ENCODE measurements at places on chromosomes 13 and 19.

- no peak for DNase-seq
Observed at GRCh38 chr13:79910875-79911540, 429.9 kb downstream of the SPRY2 start.

- DNase-seq = no peak
Observed at GRCh38 chr13:61144834-61145593, 270.6 kb downstream of the PCDH20 start.

GRCh38 chr13:29448174-29448573, 147.3 kb downstream of the SLC7A1 start:
- DNase-seq = no peak

DNA sequence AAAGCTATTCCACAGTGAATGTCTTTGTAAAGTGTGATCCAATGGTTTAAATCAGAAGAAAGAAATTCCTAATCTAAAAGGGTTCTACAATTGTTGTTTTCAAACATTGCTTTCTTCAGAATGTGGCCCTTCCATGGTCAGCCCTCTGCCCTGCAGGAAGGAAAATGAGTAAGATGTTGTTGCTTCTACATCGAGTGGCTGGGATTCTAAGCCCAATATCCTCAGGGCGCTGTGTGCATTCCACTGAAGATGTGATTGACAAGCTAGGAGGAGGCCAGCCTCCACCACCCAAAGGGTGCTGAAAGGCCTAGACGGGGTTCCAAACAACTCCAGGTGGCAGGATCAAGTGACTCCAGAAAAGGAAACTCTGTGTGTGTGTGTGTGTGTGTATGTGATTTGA, 316.9 kb upstream of the TSHZ3 start:
- DNase-seq = no peak

GRCh38 chr13:111479412-111479811, 159.0 kb downstream of the TEX29 start:
- DNase-seq = no peak

DNA sequence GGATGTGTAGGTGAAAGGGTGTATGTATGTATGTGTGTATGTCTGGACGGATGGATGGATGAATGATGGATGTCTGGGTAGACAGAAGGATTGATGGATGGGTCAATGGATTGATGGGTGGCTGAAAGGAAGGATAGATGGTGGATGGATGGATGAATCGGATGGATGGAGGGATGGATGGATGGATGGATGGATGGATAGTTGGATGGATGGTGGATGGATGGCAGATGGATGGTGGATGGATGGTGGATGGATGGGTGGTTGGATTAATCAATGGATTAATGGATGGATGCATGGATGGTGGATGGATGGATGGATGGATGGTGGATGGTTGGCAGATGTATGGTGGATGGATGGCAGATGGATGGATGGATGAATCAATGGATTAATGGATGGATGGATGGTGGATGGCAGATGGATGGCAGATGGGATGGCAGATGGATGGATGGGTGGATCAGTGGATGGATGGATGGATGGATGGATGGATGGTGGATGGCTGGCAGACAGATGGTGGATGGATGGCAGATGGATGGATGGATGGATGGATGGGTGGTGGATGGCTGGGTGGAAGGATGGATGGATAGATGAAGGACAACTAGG, 16.5 kb upstream of the PPP5C start:
- no peak for DNase-seq

DNA sequence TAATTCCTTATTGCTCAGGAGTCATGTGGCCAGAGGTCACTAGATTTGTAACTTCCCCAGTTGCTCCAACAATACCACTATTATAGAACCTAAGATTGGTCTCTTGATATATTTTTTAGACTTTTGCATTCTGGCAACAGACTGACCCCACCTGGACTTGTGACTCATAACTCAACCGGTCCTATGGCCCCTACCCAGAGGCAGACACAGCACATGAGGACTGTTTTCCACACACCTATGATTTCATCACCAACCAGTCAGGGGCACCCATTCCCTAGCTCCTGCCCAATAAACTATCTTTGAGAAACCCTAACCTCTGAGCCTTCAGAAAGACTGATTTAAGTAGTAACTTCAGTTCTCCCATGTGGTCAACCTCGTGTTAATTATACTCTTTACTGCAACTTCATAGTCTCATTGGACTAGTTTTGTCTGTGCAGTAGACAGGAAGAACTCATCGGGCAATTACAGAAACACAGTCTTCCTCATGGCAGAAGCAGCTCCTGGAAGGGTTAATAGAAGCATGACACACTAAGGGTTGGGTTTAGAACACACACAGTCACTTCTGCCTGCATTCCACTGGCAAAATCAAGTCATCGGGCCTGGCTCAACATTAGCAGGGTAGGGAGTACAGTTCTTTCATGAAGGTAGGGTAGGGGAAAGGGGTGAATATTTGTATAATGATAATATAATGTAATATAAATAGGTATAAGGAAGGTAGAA, 251.8 kb downstream of the UQCRFS1 start:
- DNase-seq = no peak

DNA sequence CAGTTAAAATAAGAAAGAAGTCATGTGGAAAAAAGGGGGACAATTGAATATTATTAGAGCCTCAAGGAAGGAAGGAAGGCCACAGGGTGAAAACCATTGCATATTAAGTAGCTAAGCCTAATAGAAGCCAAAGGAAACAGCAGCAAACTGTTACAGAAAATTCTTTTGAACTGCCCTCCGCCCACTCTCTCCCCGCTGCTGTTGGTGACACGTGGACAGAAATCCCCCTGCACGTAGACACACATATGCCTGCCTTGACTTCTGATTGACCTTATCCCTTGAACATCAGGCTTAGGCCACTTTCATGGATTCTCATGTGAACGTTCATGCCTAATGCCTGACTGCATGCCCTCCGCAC, 229.1 kb downstream of the KCNRG start:
- no peak for DNase-seq

- DNase-seq = no peak
Observed at GRCh38 chr13:97933776-97934175, 19.7 kb upstream of the IPO5 start.

- DNase-seq = no peak
Observed at GRCh38 chr13:99509479-99509878, 8.2 kb downstream of the TM9SF2 start.

DNA sequence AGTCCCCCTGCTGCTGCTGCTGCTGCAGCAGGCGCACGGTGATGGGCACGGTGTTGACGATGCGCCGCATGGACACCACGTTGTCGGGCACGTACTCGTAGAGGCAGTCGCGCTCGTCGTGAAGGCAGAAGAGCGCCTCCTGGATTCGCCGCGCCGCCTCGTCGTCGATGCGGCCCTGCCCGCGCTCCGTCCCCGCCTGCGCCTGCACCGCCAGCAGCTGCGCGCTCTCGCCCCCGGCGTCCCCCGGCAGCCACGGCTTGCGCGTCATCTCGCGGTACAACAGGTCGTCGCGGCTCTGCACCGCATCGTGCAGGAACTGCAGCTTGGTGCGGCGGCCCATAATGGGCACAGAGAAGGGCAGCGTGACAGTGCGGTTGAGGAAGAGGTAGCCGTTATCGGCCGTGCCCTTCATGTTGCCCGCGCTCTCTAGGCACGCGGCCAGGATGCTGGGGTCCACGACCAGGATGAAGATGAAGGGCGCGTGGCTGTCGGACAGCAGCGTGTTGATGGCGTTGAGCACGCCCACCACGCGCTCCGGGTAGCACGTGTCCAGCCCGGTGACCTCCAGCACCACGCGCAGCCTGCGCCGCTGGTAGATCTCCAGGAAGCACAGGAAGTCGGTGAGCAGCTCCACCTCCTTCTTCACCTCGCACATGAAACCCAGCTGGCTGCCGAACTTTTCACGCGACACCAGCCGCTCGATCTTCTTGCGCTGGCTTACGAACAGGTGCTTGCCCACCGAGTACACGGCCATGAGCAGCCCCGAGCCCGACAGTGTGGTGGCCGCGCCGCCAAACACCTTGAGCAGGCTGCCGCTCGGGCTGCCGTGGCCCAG, 8.1 kb downstream of the NKPD1 start:
- no peak for DNase-seq

- DNase-seq = no peak
Observed at GRCh38 chr19:51282335-51282734, 29.1 kb upstream of the IGLON5 start.

GRCh38 chr19:45403272-45403671, 1.6 kb downstream of the PPP1R13L start:
- DNase-seq = no peak

DNA sequence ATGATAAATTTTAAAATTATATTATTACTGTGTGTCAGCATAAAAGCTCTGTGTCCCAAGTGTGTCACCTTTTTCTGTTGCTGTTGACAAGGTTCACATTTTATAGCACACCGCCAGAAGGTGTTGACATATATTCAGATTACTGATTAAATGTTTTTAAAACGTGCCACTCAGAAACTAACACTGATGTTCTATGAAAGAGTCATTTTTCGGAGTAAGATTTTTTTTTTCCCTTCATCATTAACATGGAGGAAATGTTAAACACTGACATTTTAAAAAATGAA, 197.5 kb downstream of the TM9SF2 start:
- DNase-seq = no peak

GRCh38 chr19:5470264-5470671, 15.1 kb downstream of the ZNRF4 start:
- DNase-seq = no peak
